ENCODE measurements at places on chromosomes 5 and 9. TPM values are rescaled to one million over a fixed set of nuclear protein-coding genes. Genes with fewer than 3 reads are reported as not detected.

- peak overlapping the region; percentile 96 for H3K4me3 ChIP-seq
- no peaks in the 10 kb centered on the region for H3K27me3 ChIP-seq
- no peaks in the 10 kb centered on the region for H3K36me3 ChIP-seq
- DNase-seq = no peak
- peak overlapping the region; percentile 88 for H3K27ac ChIP-seq
These were observed 315 bp downstream of the PIK3R1 start for GRCh38 chr5:68215898-68216244.

- no peaks in the 10 kb centered on the region for H3K36me3 ChIP-seq
- H3K4me1 ChIP-seq = no peaks in the 10 kb centered on the region
- no peak overlapping the region for H3K4me3 ChIP-seq
These were observed 53.7 kb upstream of the ZBTB43 start for GRCh38 chr9:126750941-126751725.

ENTPD8 gene
- 2.3 TPM for total RNA-seq

GRCh38 chr9:121768416-121769015 is 117.1 kb downstream of the DAB2IP start:
- no peak overlapping the region for H3K27ac ChIP-seq
- no peak overlapping the region for H3K4me3 ChIP-seq
- H3K36me3 ChIP-seq = no peaks in the 10 kb centered on the region

NRARP gene
- 24.4 TPM for total RNA-seq

Data from body of pancreas (tissue), 4 donors.